ENCODE measurements at places on chromosomes 1 and 21.

DNA sequence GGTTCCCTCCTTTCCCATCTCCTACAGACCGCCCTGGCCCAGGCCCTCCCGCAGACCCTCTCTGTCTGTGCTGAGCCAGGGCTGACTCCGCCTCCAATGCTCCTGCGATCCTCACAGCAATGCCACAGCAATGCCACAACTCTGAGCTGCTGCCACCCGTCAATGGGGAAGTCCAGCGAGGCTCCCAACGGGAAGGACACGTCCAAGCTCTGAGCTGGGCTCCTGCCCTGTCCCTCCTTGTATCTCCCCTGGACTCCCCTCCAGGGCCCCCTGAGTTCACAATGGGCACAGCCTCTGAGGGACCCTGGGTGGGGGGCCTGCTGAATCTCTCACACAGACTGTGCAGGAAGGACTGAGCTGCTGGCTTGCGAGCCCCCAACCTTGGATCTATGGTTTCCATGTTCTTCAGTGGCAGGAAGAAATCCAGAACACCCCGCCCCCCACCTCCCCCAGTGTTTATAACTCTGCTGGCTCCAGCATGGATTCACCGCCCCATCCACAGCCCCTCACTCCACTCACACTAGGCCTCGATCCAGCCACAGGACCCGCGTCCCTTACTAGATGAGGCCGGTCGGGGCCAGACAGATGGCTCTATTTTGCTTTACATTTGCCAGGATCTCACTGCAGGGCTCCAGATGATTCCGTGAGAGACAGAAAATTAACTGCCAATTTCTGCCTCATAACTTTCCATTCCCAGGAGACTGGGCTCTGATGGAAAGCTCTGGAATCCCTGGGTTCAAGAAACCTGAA is 338.0 kb downstream of the MATN1 start:
- no peak for DNase-seq

GRCh38 chr1:186799689-186800054 is 29.1 kb upstream of the PLA2G4A start:
- no peak for DNase-seq

DNA sequence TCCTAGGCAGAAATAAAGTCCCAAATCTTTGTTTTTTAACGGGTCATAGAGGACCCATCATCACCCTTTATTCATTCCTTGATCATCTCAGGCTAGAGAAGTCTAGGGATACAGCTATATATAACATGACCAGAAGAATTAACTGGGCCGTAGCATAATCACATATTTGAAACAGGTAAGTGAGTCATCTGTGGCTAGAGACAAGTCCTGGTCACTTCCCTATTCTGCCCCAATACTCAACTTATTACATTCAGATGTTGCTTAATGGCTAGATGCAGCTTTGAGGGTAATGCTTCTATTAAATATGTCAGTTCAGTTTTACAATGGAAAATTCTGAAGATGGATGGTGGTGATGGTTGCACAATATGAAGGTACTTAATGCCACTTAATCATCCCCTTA is 47.0 kb downstream of the EXO1 start:
- no peak for DNase-seq

DNA sequence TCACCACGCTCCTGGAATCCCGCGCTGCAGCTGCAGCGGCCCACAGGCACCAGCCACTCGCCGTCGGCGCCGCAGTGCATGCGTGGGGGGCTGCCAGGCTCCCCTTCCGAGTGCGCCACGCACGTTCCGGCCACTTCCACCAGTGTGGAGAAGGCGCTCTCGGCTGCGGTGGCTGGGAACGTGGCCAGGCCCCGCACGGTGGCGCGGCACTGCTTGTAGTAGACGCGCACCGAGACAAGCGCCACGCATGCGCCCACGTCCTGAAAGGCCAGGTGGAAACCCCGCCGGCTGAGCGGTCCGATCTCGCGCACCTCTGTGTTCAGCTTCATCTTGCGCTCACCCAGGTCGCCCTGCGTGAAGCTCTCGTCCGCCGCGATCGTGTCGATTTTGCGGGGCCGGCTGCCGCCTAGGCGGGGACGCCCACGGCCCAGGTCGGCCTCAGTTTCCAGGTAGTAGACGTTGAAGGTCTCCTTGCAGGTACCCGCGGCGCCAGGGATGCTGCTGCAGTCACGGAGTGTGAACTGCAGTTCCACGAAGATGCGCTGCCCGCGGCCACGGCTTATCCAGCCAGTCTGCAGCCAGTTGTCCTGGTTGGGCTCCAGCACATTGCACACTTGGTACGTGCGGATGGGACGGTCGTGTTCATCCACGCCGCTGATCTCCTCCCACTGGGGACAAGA is 3.4 kb downstream of the EPHA10 start:
- no peak for DNase-seq

DNA sequence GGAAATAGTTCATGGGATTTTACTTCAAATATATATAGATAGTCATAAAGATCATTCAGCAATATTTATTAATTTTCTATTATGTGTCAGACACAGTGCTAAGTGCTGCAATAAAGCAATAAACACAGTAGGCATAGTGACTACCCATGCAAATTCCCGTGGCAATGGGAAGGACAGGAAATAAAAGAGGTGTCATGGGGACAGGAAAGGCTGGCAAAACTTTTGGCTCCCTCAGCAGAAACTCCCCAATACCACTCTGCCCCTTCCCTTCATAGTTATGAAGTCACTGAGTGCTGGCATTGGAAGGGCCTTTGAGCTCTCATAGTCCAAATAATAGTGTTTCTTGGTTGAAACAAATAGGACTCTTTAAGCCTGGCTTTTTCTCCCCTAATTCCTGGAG is 104.4 kb upstream of the DPT start:
- DNase-seq = no peak

- no peak for DNase-seq
These were observed 89.6 kb downstream of the ZSWIM5 start for GRCh38 chr1:45116820-45117219.

Measured in NCI-H1092 treated with DMSO at 0.1 percent for 48 hours (cell line).